H4 (cell line): ENCODE measurements at places on chromosomes 6 and 20.

GRCh38 chr6:31538805-31539400, 2.9 kb downstream of the DDX39B start:
- no peak for DNase-seq

DNA sequence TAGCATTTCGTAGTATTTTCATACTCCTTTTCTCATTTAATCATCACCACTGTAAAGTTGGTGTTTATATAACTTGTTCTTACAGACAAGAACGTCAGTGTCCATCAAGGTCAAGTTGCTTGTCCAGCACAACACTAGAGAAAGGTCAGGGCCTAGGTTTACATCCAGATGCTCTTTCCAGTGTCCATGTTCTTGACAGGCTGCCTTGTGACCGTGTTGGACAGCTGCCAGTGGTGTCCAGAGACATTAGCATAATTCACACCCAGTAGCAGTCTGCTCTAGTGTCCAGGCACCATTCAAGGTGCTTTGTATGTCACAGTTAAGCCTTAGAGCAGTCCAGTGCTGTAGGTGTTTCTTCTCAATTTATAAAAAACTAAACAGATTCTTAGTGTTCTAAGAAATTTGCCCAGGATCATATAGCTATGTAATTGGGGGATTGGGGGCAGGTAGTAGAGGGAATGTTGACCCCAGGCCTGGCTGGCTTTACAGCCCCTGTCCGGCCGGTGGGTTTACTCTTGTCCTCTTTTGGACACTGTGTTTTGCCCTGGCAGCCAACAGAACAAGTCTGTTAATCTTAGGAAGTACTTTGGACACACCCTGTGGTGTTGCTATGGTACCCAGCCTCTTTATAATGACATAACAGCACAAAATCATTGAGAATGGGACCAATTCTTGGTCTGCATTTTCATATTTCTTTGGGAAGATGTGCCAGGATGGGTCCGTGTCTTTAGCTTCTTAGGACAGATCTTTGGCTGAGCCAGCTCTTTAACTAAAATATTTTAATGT, 8.0 kb downstream of the STK35 start:
- no peak for DNase-seq

GRCh38 chr20:18001131-18001921, 32.5 kb downstream of the MGME1 start:
- peak; percentile 54 for DNase-seq

- DNase-seq, result no peak
These were observed 88.4 kb downstream of the LAMP5 start for GRCh38 chr20:9602847-9603183.

DNA sequence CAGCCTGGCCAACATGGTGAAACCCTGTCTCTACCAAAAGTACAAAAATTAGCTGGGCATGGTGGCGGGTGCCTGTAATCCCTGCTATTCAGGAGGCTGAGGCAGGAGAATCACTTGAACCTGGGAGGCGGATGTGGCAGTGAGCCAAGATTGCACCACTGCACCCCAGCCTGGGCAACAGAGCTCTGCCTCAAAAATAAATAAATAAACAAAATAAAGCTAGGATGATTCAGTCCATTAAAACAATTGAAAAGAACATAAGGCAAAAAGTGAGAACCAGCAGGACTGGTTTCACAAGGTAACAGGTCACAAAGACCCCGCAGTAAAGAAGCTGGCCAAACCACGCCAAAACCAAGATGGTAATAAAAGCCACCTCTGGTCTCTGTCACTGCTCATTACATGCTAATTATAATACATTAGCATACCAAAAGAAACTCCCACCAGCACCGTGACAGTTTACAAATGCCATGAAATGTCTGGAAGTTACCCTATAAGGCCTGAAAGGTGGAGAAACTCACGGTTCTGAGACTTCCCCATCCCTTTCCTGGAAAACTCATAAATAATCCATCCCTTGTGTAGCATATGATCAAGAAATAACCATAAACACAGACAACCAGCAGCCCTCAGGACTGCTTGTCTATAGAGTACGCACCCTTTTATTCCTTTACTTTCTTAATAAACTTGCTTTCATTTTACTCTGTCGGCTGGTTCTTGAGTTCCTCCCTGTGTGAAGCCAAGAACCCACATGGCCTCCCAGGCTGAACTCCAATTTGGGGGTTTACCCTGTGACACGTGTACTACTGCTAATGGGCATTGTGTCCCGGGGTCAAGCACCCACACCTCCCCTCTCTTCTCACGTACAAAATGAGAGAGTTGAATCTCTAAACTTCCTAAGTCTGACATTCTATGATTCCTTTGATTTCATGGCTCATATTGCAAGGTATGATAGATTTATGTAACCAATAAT, 10.2 kb downstream of the LAMA4 start:
- no peak for DNase-seq

DNA sequence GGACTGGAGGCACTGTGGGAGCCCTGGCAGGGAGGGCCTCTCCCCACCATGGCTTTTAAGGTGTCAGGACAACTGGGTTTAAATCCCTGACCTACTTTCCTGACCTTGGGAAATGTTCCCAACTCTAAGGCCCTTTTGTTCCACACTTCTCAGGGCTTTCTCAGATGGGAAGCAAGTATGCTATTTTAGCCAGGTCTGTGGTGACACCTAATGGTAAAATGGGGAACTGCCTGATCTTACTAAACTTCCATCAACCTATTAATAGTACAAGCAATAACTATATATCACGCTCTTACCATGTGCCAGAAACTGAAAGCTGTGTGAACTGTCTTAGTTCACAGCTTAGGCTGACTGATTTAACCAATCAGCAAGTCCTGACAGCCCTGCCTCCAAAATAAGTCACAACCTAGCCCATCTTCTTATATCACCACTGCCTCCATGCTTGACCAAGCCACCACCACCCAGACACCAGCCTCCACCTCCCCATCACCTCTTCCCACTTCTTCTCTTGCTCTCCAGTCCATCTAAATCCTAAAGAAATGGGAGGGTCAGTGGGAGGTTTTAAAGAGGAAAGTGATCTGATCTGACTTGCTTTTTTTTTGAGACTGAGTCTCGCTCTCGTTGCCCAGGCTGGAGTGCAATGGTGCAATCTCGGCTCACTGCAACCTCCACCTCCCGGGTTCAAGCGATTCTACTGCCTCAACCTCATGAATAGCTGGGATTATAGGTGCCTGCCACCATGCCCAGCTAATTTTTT, 6.9 kb upstream of the BLCAP start:
- peak; percentile 66 for DNase-seq

- no peak for DNase-seq
These were observed 58.2 kb downstream of the DNAH8 start for GRCh38 chr6:38773338-38773737.

GRCh38 chr6:91082311-91082832, 495.5 kb upstream of the MAP3K7 start:
- DNase-seq, result peak; percentile 8

GRCh38 chr6:44054721-44055559, 72.3 kb downstream of the MRPL14 start:
- DNase-seq, result peak; percentile 92

DNA sequence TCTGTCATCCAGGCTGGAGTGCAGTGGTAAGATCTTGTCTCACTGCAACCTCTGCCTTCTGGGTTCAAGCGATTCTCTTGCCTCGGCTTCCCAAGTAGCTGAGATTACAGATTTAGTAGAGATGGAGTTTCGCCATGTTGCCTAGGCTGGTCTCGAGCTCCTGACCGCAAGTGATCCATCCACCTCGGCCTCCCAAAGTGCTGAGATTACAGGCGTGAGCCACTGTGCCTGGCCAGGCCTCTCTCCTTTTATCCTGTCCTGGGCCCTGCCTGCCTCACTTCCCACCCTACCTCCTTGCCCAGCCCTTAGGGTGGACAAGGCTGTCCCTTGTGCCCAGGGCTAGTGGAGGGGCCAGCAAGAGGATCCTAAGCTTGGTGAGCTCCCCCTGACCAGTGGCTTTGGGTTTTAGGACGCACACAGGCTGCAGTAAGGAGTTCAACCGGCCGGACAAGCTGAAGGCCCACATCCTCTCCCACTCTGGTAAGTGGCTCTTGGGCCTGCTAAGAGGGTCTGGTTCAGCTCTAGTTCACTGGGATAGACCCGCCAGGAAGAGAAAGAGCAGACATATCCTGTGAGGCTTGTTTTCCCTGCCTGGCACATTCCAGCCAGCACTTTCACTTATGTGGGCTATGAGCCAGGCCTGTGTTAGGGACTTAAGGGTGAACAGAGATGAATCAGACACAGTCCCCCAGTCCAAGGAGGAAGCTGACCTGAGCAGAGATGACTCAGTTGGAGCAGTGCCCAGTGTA, 21.9 kb upstream of the CHMP4B start:
- peak; percentile 89 for DNase-seq

DNA sequence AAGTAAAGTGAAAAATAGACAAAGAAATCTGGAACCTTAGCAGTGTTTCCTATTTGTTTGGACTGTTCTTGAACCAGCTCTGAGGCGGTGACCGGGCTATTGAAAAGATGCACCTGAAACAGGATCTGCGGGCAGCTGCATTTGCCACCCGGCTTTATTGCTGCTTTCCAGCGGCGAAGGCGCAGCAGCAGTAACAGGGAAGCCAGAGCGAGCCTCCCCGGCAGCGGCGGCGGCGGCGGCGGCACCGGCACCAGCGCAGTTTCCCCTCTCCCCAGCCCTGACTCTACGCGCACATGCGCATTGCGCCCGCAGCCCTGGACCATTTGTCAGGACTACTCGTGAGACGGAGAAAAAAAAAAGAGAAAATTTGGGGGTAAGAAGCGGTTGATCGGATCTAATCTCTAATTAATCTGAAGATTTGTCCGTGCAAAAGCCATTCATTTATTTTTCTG, at the start of gene L3MBTL3:
Gene L3MBTL3 (plus strand): TSS at position 290 of the 452 bp plus-strand sequence. CDS start 24,119 bp downstream, outside the sequence.
- peak; percentile 22 for DNase-seq

DNA sequence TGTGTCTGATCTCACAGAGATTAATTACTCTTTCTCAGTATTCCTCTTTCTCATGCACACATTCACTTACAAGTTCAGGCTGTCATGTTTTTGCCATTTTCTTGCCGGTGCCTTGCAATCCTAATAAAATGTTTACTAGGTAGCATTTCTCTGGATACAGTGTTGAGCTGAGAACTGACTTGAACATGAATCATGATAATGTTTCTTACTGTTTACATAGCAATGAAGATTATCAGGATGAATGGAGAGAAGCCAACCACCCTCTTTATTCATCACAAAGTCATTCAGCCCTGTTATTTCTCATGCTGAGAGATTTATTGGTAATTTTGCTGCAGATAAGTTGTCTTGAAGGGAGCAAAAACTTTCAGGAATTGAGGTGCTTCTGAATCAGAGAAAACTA, 185.5 kb upstream of the ECI2 start:
- DNase-seq, result peak; percentile 21

GRCh38 chr20:62739067-62739466, 30.4 kb downstream of the NTSR1 start:
- DNase-seq, result no peak

DNA sequence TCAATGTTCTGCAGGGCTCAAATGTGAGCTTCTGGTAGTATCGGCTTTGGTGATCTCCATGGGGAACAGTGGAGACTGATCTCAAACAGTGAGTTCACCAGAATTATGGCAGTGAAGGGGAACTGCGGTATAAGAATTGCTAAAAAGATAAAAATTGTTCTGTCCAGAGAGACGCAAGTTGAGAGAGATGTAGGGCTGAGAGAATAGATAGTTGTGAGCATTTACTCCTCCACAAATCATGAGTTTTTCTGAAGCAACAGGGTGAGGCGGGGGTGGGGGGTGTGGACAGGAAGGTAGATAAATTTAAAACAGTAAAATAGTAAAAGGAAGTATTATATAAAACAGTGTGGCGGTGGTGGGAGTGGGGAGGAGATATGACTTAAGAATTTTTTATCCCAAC, 98.6 kb upstream of the NEDD9 start:
- no peak for DNase-seq

DNA sequence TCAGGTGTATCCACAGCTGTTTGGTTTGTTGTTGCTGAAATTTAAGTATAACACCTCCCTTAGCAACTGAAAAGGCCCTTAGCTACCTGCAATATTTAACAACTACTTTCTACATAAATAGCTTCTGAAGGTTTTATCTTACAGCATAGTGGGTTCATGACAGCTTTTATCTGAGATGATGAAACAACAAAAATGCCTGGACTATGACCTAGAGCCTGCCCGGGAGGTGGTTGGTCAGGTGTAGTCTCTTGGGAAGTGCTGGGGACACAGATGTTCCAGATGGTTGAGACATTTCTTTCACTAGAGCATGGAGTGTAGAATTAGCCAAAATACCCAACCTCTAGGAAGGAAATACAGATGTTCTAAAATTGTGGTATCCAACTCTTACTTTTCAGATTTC, 705.4 kb downstream of the MAFB start:
- no peak for DNase-seq

DNA sequence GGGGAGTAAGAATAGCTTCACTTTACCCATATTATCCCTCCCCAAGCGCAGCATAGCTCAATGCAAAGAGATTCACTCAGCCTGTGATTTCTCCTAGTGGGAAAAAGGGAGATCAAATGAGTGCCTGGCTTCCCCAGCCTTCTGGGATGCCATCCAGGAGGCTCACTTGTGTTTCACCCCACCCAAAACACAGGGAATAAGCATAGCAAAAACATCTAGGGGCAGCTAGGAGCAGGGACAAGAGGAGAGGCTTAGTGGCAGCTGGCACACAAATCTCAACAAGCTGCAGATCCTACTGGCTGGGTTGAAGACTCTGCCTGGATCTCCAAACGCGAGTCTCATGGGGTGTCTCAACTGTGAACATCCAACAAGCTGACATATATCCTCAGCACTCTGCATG, 715.8 kb downstream of the RNF144B start:
- no peak for DNase-seq
